Stimulated activated CD8-positive, alpha-beta memory T cell treated with anti-CD3 and anti-CD28 coated beads, Interleukin-7, amount 100 ng/mL, for 1 hour (primary cell): ENCODE measurements at places on chromosomes 3 and 15.

DNA sequence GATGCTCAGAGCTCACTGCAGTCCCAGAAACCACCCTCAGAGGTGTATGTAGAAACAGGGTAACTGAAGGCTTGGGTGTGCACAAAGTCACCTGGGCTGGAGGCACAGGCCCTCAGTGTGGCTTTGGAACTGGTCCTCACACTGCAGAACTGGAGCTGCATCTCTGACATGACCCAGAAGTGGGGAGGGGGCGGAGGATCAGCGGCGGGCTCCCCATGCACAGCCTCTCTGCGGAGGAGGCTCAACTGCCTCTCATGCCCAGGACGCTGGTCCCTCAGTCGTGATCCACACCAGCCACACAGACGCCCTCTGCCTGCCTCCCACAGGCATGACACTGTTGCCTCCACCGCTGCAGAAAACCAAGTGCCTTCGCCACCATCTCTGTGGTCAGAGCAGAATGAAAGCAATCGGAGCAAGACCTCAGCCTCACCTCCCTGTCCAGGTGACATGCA lies 73.7 kb downstream of the TM2D3 start:
- no peak for DNase-seq

DNA sequence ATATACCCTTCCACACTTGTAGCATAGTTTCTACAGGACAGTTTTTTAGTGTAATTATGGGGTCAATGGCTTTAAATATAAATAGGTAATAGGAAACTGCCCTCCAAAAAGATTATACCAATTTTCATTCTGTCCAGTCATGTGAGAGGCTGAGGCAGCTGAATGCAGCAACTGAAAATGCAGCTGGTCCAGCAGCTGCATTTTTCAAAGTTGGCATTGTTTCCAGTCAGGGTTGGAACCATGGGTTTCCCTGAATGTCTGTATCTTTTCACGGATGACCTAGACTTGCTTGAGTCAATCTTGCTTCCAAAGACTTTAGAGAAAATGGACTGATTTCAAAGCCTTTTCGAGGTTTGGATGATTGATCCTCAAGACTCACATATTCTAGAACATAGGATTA lies 9.9 kb upstream of the KNL1 start:
- no peak for DNase-seq

- no peak for DNase-seq
Measured at GRCh38 chr15:63801171-63801570, 32.6 kb downstream of the HERC1 start.

DNA sequence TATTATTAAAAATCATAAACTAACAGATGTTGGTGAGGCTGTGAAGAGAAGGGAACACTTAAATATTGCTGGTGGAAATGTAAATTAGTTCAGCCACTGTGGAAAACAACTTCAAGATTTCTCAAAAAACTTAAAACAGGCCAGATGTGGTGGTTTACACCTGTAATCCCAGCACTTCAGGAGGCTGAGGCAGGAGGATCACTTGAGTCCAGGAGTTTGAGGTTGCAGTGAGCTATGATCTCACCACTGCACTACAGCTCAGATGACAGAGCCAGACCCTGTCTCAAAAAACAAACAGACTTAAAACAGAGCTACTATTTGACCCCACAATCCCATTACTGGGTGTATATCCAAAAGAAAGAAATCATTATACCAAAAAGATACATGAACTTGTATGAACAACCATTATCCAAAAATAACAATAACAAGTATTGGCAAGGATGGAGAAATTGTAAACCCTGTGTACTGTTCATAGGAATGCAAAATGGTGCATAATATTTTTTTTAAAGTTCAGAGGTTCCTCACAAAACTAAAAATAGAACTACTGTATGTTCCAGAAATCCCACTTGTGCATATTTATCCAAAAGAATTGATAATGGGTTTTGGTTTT lies 25.5 kb downstream of the ZNF148 start:
- DNase-seq: no peak

DNA sequence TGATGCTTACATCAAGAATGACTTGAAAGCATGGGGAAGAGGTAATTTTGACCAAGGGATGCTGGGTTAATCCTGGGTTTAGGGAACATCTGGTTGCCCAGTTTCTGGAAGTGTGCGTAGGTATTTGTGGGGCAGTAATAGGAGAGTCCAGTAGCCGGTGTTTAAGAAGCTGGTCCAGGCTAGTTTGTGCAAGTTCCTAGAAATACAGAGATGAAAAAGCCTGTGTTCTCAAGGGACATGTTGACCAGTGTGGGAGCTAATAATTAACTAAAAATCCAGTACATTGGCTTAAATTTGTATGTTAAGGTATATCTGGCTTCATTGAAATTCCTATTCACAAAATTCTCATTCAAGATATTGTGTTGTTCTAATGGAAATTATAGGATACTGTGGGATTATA lies 51.2 kb downstream of the UBE2E2 start:
- no peak for DNase-seq

GRCh38 chr3:137988982-137989381 lies 21.0 kb upstream of the CLDN18 start:
- no peak for DNase-seq

DNA sequence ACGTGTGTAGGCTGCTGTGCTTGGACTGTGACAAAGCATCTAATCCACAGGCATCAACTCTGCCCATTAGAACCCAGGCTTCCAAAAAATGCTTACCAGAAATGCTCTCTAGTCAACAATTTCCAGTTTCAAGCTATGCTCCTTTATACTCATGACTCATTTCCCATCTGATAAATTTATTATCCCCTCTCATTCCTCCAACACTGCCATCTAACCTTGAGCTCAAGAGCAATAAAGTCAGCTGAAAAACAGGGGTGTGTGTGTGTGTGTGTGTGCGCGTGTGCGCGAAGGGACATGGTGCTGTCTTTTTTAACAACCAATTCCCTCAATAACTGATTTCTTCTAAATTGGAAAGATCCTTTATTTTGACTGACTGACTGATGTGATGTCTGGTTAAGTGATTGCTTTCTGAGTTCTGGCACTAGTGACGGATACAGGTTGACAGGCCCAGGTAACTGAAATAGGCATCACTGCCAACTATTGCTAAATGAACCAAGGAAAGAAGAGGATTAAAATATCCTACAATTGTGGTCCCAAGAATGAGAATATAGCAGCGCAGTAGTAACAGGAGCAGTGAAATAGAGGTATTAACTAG lies 405.5 kb downstream of the ZNF385D start:
- no peak for DNase-seq

DNA sequence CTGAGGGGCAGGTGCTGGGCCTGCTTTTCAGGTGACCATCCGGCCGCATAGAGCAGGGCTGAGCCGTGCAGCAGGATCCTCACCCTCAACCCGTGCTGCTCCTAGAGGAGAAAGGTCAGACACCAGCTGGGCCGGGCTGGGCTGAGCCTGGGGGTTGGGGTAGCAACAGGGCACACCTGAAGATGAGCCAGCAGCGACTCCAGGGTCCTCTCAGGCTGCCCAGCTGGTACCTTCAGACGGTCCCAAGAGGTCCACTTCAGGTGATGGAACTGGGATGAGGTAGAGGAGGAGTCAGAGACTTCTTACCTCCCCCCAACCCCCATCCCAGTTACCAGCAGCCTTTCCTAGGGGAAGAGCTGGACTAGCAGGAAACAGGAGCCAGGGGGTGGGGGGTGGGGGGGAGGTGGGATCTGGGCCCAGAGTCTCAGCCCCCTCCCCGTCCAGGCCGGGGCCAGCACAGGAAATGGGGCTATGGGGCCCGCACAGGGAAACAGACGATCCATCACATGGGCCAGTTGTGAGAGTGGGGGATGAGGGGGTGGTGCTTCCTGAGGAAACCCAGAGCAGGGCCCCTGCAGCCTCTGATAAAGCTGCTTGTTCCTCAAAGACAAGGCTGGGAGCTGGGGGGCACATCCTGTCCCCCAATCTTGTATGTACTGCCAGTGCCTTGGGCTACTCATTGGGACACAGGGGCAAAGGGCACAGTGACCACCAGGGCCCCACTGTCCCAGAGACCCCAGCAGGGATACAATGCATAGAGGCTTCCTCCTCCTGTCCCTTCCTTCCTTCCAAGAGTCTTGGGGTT lies 3.0 kb downstream of the INKA1 start:
- no peak for DNase-seq

DNA sequence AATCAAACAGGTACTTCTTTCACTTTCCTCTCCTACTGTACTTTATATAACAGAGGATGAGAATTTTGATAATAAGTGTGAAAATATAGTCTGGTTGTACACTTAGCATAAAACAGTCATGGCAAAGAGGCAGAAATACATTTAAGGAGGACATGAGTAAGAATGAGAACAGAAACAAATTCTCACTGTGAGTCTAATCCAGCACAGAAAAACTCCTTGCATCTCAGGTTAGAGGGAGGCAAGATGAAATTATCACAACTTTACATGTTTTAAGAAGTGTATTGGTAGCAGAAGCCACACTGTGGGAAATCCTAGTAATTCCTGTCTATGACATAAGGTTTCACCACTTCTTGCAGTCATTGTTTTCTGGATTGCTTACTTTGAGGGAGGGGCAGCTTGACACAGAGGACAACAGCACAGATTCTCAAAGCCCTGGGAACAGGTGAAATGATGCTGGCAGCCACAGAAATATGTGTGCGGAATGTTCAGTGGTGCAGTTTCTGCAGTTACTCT lies 733.6 kb upstream of the GBE1 start:
- DNase-seq: no peak

- no peak for DNase-seq
Measured at GRCh38 chr15:60392601-60392985, 5.2 kb downstream of the ANXA2 start.

DNA sequence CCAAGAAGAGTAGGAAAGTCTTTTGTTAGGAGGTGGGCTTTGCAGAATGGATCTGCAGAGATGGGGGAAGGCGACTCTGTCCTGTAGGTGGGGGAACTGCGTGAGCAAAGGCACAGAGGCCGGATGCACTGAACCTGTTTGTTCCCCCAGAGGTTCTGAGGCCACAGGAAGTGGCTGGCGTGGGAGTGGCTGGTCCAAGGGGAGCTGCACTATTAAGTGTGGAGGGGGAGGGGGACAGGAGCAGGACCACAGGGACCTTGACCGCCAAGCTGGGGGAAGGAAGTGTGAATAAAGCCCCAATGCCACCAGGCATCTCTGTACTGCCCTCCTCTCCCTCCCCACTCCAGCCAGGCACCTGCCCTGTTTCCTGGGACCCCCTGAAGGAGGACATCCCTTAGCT lies 51.8 kb downstream of the CYP11A1 start:
- no peak for DNase-seq

- DNase-seq: no peak
Measured at GRCh38 chr3:159844801-159845261, 143.8 kb upstream of the IL12A start.

- DNase-seq: no peak
Measured at GRCh38 chr15:48940508-48940907, 23.2 kb downstream of the SHC4 start.

GRCh38 chr15:93028111-93028631 lies 60.8 kb downstream of the RGMA start:
- DNase-seq: no peak

- DNase-seq: no peak
Measured at GRCh38 chr15:34233614-34234013, 8.8 kb downstream of the EMC4 start.

- DNase-seq: no peak
Measured at GRCh38 chr3:61901496-61901895, 340.1 kb downstream of the PTPRG start.

DNA sequence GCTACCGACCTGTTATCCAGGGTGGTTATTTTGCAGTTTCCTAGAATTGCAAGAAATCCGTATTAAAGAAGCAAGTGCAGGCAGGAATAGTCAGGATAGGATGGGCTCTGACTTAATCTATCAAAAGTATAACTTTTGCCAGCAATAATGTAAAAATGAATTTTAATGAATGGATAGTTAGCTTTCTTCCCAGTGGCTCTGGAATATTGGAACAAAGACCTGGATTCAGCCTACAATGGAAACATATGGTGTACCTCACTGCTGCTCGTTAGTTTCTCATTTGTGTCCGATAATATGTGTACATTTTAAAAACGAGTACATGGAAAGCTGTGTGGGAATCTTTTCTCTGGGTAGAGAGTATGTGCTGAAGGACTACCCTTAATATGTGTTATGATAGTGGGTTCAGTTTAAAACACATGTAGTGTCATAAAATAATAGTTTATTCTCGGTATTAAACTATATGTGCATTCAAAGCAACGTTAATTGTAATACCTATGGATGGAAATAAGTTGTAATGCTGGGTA lies 805 bp downstream of the SERPINI1 start:
- no peak for DNase-seq

DNA sequence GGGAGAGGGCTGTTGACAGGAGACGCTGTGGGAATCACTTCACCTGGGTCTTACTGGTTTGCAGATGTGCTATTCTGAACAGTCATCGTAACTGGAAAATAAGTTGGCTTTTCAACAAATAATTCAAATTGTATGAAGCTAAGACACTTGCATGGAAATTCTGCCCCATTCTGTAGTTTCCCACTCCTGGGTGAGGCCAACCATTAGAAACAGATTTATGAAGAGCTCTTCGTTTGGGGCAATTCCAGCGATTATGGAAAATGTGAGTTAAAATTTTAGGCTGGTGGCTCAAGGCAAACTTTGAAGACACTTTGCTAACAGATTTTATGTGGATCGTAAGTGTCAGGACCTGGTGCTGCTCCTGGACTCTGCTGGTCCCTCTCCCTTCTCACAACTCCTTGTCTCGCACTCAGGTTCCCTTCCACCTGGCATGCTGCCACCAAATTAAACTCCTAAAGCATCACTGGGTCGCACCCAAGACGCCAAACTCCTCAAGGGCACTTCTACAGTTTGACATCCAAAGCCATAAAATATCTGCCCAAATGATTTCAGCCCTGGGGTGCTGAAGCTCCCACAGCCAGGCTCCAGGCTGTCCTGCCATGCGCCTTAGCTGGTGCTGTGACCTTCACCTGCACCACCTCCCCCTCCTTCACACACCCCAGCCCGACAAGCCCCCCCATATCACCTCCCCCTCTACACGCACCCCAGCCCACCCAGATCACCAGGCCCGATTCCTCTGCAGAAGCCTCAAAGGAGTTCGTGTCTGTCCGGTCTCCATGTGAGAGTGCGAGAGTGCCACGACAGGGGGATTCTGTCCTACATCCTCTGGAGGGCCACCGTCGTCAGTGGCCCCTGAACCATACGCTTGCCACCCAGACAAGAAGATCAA lies 138.4 kb downstream of the NSMCE3 start:
- no peak for DNase-seq

- DNase-seq: peak; percentile 62
Measured at GRCh38 chr3:149129326-149130205, at the start of gene HPS3. HPS3 (plus strand) TSS chr3:149129638; CDS start chr3:149129724, 86 bp downstream.

DNA sequence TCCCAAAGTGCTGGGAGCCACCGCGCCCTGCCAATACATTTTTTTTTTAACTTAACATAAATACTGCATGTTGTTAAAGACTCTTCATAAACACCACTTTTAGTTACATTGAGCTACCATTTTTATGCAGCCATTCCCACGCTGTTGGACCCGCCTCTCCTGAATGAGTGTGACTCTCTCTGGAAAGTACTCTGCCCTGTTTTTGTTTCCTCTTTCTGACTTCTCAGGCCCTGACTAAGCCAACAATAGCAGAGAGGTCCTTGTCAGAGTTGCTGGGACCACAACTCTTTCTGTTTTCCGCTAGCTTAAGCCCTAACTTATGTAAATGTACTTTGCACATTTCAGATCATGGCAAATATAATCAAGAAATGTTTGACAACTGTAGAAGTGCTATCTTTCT lies 35.2 kb downstream of the PARP15 start:
- DNase-seq: no peak
